ENCODE measurements at places on chromosomes 5 and 9. TPM values are rescaled to one million over a fixed set of nuclear protein-coding genes. Genes with fewer than 3 reads are reported as not detected.

The UGT3A1 gene
- total RNA-seq, result 34.4 TPM

The PCDHA1 gene
- total RNA-seq, result 0.12 TPM

The PCDHA8 gene
- 0.41 TPM for total RNA-seq

The SLCO6A1 gene
- total RNA-seq, result not detected

The PCDHGC5 gene
- 4.8 TPM for total RNA-seq

The SCGB3A2 gene
- total RNA-seq, result 0.93 TPM

The LRRC19 gene
- total RNA-seq, result 12.1 TPM

The PCDHGA10 gene
- total RNA-seq, result 9.1 TPM

The OR1J2 gene
- not detected for total RNA-seq

The CCDC171 gene
- 11.3 TPM for total RNA-seq

The PAX5 gene
- total RNA-seq, result 0.47 TPM

The GHR gene
- total RNA-seq, result 21.6 TPM

The CDH9 gene
- 10.2 TPM for total RNA-seq

The IFNA21 gene
- total RNA-seq, result not detected

The PPP3R2 gene
- total RNA-seq, result 0.23 TPM

The KIF4B gene
- 0.12 TPM for total RNA-seq

The LURAP1L gene
- 32.5 TPM for total RNA-seq
